Suppressor macrophage treated with lipopolysaccharide for 1 hour (primary cell): ENCODE measurements at places on chromosomes 1 and 21.

DNA sequence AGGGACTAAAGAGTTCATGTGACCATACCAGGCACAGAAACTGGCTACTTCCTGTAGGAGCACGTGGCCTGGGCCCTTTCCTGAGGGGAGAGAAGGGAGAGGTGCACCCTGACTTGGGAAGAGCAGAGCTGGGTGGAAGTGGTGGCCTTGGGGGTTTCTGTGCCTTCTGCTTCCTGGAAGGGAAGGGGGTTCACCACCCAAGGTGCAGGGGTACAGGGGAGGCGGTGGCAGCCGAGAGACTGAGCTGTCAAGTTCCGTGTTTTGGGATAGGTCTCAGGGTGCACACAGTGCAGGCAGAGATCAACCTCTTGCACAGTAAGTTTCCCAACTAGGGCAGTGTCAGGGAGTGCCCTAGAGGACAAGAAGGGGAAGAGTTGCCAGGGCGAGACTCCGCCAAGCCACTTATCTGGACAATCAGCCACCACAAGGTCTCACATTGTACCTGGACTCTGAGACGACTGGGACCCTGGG is 10.1 kb downstream of the HECTD3 start:
- DNase-seq: peak; percentile 67

DNA sequence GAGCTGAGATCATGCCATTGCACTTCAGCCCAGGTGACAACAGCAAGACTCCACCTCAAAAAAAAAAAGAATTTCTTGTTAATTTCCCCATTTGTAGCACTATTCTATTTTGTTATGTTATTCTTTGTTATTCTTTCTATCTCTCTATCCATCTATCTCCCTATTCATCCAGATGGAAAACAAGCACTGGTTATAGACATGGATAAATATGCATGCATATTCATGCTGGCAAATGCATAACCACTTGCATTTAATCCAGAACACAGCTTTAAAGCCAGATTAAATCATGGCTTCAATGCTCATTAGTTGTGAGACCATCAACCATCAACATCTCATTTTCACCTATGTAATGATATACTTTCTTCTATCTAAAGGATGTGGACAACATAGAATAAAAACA is 21.5 kb upstream of the KLHL20 start:
- no peak for DNase-seq

GRCh38 chr1:15799928-15800835 is 7.3 kb downstream of the UQCRHL start:
- DNase-seq: no peak

DNA sequence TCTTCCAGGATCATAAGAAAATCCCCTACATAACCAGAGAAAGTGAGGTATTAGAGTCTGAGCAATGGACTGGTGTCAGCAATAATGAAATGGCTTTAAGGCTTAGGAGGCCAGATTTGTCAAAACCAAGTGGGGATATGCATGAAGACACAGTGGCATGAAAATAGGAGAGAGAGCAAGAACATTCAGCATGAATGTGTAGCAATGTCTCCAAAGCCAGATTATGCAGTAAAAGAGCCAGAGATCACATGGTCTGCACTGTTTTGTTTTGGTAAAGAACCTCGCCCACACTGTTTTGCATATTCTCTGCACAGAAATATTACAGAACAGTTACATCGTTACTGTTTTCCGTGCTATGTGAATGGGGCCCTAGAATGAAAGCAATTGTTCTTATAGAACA is 589.4 kb downstream of the PLPP3 start:
- no peak for DNase-seq

GRCh38 chr1:198443365-198444233 is 96.9 kb downstream of the ATP6V1G3 start:
- DNase-seq: peak; percentile 42

DNA sequence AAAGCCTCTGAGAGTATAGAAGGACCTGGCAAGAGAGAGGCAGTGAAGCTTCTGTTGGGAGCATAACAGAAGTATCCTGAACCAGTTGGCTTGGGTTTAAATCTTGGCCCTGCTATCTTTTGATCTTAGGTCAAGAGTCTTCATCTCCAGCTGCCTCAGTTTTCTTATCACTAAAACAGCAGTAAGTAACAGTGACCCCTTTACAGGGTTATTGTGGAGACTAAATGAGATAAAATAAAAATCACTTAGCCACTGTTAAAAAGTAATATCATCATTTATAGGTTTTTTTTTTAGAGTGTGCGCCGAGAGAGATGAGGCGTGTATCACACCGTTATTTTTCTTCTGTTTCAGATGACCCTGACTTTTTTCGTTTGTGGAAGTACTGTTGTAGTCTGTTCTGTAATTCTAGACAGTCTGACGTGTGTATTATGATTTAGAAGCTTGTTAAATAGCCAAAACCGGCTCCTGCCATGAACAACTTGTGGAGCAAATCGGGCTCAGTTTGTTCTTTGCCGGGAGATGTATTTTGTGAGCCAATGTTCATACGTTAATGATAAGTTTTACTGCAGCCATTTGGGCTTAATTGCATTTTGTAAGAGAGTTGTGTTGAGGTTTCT is 1.1 kb downstream of the THRAP3 start:
- no peak for DNase-seq
